ENCODE measurements at places on chromosomes 2 and 18.

DNA sequence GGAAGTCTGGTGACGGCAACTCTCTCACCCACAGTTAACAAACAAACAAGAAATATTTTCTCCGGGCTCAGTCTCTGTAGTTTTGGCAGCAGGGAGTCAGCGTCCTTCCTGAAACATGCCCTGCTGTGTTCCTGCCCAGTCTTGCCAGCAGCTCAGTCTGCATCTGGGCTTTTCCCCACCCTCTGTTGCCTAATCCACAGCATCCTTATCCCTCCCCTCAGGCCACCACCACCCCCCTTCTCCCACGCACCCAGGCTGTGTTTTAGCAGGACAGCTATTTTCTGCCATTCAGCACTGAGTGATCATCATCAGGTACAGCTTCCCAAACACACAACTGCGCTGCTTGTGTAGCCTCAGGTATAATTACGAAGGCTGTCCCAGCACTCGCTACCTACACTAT lies 168.2 kb downstream of the DPP10 start:
- peak; percentile 36 for DNase-seq

DNA sequence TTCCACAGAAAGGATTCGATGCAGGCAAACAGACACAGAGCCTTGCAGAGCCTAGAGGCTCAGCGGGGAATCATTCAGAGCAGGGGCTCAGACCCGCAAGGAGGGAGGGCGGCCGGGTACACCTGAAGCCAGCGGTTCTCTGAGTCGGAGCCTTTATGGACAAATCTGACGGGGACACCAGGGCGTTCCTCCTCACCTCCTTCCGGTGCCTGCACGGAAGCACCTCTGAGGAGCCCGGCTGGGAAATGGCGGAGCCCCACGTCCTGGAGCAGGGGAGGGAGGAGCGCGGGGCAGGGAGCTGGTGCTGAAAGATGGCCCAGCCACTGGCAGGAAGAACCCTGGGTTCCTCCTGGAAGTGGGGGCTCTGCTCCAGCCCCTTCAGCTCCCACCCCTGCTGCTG lies 193.5 kb upstream of the ALKAL2 start:
- no peak for DNase-seq

GRCh38 chr2:177403838-177404237 lies 11.3 kb downstream of the AGPS start:
- DNase-seq = no peak

GRCh38 chr2:67772216-67773170 lies 290.3 kb downstream of the C1D start:
- DNase-seq = no peak

DNA sequence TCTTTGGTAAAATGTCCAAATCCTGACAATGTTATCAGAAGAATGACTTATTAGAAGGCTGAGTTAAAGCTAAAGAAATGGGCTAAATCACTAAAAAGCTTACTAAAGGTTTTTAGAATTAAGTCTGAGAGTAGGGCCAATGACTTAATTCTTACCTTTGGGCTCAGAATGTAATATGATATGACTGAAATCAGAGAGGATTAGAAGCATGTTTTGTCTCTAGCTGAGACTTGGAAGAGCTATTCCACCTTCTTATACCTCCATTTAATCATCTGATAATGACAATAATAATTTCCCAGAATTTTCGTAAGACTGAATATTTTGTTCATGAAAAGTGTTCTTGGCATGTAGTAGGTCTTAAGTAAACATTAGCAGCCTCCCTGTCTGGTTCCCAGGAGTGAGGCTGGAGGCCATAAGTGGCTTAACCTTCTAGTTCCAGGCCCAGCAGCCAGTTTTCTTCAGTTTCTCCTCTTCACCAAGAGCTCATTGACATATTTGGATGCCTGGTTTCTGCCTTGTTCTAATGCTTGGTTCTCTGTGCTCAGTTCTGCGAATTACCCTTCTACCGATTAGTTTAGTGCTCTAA lies 25.5 kb upstream of the E2F6 start:
- no peak for DNase-seq
